ENCODE measurements at places on chromosomes 7 and 10. TPM values are rescaled to one million over a fixed set of nuclear protein-coding genes. Genes with fewer than 3 reads are reported as not detected.

DNA sequence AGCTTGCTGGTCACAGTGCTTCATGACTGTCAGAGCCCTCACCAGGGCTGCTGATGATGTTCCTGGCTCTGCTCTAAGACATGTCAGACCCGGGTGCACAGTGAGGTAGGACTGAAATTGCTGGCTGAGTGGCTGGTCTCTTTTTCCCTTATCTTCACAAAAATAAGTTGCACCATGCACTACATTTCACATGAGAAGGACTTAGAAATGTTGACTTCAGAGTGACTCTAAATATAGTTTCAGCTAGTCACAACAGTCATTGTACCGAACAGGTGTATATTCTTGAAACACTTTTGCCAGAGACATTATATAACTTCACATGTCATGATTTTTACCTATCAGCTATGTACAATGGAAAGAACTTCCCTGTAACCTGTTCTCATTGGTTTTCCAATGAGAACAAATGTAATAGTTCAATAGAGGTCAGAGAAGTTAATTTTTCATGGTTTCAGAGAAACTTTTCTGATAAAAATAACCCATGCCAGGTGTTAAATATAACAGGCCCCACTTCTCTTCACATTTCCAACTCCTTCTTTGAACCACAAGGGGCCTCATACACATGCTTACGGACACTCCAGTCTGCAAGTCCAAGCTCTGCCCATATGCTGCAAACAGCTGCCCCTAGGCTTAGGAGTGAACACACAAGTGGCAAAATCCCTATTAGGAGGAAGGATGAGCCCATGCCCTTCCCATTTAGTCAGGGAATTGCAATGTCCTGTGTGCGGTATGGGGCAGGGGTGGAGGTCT lies 115.6 kb downstream of the CDK6 start:
- no peaks in the 10 kb centered on the region for H3K36me3 ChIP-seq
- H3K27me3 ChIP-seq: no peaks in the 10 kb centered on the region
- peaks cover 17% of the 10 kb centered on the region for H3K4me1 ChIP-seq
- H3K4me3 ChIP-seq: no peak overlapping the region
- no peak overlapping the region for H3K27ac ChIP-seq

GRCh38 chr7:77254429-77254828 lies 54.8 kb upstream of the FGL2 start:
- no peak overlapping the region for H3K27ac ChIP-seq
- no peaks in the 10 kb centered on the region for H3K36me3 ChIP-seq
- no peaks in the 10 kb centered on the region for H3K4me1 ChIP-seq
- no peak for DNase-seq
- no peaks in the 10 kb centered on the region for H3K27me3 ChIP-seq
- no peak overlapping the region for H3K4me3 ChIP-seq

DNA sequence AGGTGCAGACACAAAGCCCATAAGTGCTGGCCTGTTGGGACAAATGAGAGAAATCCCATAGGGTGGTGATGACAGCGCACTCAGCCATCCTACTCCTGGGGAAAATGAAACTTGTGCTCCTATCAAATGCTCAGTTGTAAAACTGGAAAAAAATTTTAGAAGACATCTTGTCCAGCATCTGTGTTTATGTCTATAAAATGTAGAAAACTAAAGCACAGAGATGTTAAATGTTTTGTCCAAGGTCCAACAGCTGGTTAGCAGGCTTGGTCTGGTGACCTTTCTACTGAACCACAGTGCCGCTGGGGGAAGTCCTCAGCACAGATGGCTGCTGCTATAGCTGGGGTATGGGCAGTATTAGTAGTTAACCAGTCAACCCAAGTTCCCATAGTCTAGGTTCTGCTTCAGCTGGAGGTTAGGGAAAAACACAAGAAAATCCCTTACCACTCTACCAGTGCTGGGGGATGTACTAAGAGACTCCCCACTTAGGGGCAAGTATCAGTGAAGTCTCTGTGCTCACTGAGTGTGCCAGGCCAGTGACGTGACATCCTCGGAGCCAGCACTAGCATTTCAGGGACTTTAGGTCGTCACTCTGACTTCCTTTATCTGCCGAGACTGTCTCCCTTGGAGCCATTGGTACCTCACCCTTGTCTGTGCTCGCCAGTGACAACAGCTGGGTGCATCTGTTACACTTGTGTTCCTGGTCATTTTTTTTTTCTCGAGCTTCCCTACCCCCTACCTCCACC lies 1.9 kb downstream of the TSPAN33 start:
- H3K4me1 ChIP-seq: peaks cover 15% of the 10 kb centered on the region
- DNase-seq: no peak
- no peak overlapping the region for H3K4me3 ChIP-seq
- peaks cover 3% of the 10 kb centered on the region for H3K27me3 ChIP-seq
- H3K27ac ChIP-seq: no peak overlapping the region

- H3K27me3 ChIP-seq: peaks cover 5% of the 10 kb centered on the region
- H3K4me3 ChIP-seq: no peak overlapping the region
- no peaks in the 10 kb centered on the region for H3K4me1 ChIP-seq
- H3K27ac ChIP-seq: no peak overlapping the region
These were observed 9.7 kb downstream of the DRGX start for GRCh38 chr10:49385939-49386922.

DNA sequence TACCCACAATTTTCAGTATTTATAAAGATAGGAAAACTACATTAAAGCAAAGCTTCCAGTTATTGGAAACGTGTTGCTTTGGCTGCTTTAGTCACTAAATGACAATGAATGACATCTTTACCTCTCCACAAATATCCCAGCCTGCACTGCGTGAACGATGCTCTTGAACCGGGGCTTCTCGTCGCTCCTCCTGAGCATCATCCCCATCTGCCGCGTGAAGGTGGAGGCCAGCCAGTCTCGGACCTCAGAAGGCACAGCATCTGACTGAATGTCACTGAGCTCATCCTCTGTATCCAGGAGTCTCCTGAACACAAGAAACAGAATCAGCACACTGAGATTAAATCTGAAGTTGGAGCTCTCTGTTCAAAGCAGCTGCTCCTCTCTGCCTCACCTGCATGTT lies 191.3 kb downstream of the PDE1C start:
- H3K36me3 ChIP-seq: no peaks in the 10 kb centered on the region
- H3K27ac ChIP-seq: no peak overlapping the region
- H3K4me1 ChIP-seq: no peaks in the 10 kb centered on the region
- H3K27me3 ChIP-seq: no peaks in the 10 kb centered on the region

- no peak overlapping the region for H3K4me3 ChIP-seq
- H3K27ac ChIP-seq: no peak overlapping the region
- no peaks in the 10 kb centered on the region for H3K4me1 ChIP-seq
- DNase-seq: no peak
- H3K36me3 ChIP-seq: no peaks in the 10 kb centered on the region
These were observed 77.2 kb downstream of the CDCA7L start for GRCh38 chr7:21868576-21868850.

GRCh38 chr10:23448802-23449570 lies 10.1 kb downstream of the OTUD1 start:
- H3K27ac ChIP-seq: no peak overlapping the region
- no peaks in the 10 kb centered on the region for H3K4me1 ChIP-seq
- H3K36me3 ChIP-seq: no peaks in the 10 kb centered on the region

- no peak for DNase-seq
- no peaks in the 10 kb centered on the region for H3K27me3 ChIP-seq
- H3K27ac ChIP-seq: no peak overlapping the region
- no peak overlapping the region for H3K4me3 ChIP-seq
- no peaks in the 10 kb centered on the region for H3K36me3 ChIP-seq
These were observed 28.5 kb downstream of the PIK3CG start for GRCh38 chr7:106893591-106893990.

DNA sequence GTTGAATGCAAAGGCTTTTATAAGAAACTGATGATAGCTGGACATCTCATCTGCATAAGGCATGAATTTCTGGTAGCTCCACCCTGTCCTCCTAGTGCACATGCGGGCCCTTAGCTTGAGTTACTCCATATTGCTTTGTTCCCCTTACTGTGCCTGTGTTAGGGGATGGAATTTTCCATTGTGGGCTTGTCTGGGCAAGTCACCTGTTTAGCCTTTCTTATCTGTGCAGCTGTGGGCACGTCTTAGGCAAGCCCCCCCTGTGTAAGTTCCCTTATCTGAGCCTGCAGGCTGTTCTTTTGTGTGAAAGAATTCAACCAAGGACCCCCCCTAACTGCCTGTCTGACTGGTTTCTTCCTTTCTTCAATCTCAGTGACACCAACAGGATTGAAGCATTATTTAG lies 14.5 kb upstream of the CROT start:
- H3K36me3 ChIP-seq: no peaks in the 10 kb centered on the region
- H3K4me3 ChIP-seq: no peak overlapping the region
- DNase-seq: no peak
- no peaks in the 10 kb centered on the region for H3K4me1 ChIP-seq
- H3K27ac ChIP-seq: no peak overlapping the region

- H3K27me3 ChIP-seq: no peaks in the 10 kb centered on the region
- no peaks in the 10 kb centered on the region for H3K4me1 ChIP-seq
- H3K27ac ChIP-seq: no peak overlapping the region
- no peak overlapping the region for H3K4me3 ChIP-seq
- no peaks in the 10 kb centered on the region for H3K36me3 ChIP-seq
These were observed 78.3 kb downstream of the HTR7 start for GRCh38 chr10:90779548-90779947.

- H3K4me1 ChIP-seq: no peaks in the 10 kb centered on the region
- no peak overlapping the region for H3K27ac ChIP-seq
- no peak overlapping the region for H3K4me3 ChIP-seq
- H3K27me3 ChIP-seq: no peaks in the 10 kb centered on the region
- no peak for DNase-seq
- no peaks in the 10 kb centered on the region for H3K36me3 ChIP-seq
These were observed 27.2 kb downstream of the ADK start for GRCh38 chr10:74178042-74178791.

DNA sequence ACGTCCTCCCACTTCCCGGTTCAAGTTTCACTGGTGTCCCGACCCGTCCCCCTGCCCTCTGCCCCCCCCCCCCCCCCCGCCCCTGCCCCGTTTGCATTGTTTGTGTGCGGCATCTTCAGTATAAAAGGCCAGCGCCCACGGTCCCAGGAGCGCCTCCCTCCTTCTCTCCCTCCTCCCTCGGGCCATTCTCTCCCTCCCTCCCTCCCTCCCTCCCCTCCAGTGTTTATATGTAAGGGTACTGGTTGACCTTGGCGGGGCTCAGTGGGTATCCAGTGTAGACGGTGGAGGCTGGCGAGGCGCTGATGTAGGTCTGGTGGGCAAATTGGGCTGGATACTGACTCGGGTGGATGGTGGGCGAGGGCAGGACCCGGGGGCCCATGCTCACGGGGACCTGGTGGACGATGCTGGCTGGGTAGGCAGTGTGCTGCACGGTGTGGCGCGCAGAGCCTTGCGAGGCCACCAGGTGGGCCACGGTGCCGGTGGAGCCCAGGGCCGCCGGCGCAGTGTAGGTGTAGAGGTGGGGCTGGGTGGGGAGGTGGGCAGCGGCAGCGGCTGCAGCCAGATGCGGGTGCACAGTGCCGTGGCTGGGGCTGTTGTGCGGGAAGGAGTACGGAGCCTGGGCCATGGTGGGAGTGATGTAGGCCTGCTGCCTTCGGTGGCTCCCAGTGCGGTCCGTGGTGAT lies 49.4 kb downstream of the CLEC2L start:
- H3K27me3 ChIP-seq: no peaks in the 10 kb centered on the region
- DNase-seq: peak; percentile 56
- no peaks in the 10 kb centered on the region for H3K36me3 ChIP-seq

GRCh38 chr10:25852364-25852941 lies 81.6 kb upstream of the MYO3A start:
- H3K27me3 ChIP-seq: no peaks in the 10 kb centered on the region
- H3K36me3 ChIP-seq: no peaks in the 10 kb centered on the region
- no peak for DNase-seq
- H3K27ac ChIP-seq: no peak overlapping the region
- H3K4me1 ChIP-seq: no peaks in the 10 kb centered on the region

DNA sequence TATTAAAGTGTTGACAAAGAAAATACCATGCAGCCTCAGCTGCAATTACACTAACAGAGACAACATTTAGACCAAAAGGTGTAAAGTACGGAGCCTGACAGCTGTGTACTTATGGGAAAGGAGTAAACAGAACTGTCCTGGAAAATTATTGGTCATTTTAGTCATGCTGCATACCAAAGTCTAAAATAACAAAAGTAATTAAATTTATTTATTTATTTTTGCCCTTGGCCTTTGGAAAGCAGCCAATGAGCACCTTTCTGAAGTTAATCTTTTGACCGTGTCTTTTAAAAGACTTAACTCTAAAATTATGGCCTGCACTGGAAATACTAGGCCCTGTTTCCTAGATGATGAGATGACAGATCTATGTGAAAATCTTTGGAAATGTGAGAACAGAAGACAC lies 597.6 kb downstream of the NXPH1 start:
- H3K4me3 ChIP-seq: no peak overlapping the region
- no peak for DNase-seq
- no peaks in the 10 kb centered on the region for H3K27me3 ChIP-seq
- no peaks in the 10 kb centered on the region for H3K4me1 ChIP-seq
- no peaks in the 10 kb centered on the region for H3K36me3 ChIP-seq
- no peak overlapping the region for H3K27ac ChIP-seq

- no peaks in the 10 kb centered on the region for H3K4me1 ChIP-seq
- no peak overlapping the region for H3K27ac ChIP-seq
- no peaks in the 10 kb centered on the region for H3K27me3 ChIP-seq
- no peaks in the 10 kb centered on the region for H3K36me3 ChIP-seq
- no peak for DNase-seq
These were observed 30.9 kb upstream of the MTPAP start for GRCh38 chr10:30379983-30380382.

DNA sequence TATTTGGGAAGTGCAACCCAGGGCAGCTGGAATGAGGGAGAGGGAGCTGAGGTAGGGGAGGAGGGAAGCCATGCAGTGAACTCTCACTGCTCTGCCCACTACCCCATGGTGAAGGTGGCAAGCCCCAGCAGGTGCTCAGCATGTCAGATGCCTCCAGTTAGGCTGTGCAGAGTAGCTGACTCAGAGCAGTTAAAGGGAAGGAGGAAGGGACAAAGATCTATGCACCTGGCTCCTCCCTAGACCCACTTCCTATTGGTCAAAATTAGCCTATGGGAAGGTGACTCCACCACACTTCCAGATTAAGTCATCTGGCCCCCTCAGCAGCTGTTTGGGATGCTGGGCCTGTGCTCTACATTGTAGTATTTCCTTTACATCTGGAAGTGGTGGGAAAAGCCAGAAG lies 125.7 kb upstream of the MTPN start:
- H3K4me1 ChIP-seq: no peaks in the 10 kb centered on the region
- H3K4me3 ChIP-seq: no peak overlapping the region
- no peak overlapping the region for H3K27ac ChIP-seq
- no peaks in the 10 kb centered on the region for H3K36me3 ChIP-seq

DNA sequence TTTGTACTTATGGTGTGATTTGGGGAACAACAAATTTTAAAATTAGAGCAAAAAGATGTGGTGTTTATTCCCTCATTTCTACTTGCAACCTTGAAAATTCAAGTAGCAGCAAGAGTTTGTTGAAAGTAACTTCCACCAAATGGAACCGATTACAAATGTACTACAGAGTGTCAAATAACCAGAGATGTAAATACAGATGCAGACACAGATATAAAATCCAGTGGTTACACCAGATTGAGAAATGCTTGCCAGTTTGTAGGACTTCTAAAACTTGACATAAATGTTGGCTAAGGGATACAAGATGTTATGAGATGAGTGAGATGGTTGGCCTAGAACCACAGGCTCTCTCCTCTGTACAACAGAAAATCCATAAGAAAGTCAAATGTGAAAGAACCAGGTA lies 162.1 kb downstream of the DIP2C start:
- H3K4me1 ChIP-seq: no peaks in the 10 kb centered on the region
- no peak for DNase-seq
- no peak overlapping the region for H3K27ac ChIP-seq
- H3K36me3 ChIP-seq: no peaks in the 10 kb centered on the region
- H3K4me3 ChIP-seq: no peak overlapping the region

The EVX1 gene
- total RNA-seq: not detected

The ACTR3C gene
- 31.6 TPM for total RNA-seq

The PLXNA4 gene
- total RNA-seq: 3.5 TPM

The HGF gene
- 23.8 TPM for total RNA-seq

The ATRNL1 gene
- total RNA-seq: 7.1 TPM

The CNPY1 gene
- not detected for total RNA-seq

The FRMD4A gene
- total RNA-seq: 68.2 TPM
